HT1080 (cell line): ENCODE measurements at places on chromosomes 5 and 9. TPM values are rescaled to one million over a fixed set of nuclear protein-coding genes. Genes with fewer than 3 reads are reported as not detected.

- peak; percentile 41 for DNase-seq
Measured at GRCh38 chr9:15873573-15874177, 320.8 kb downstream of the CCDC171 start.

GRCh38 chr5:73591698-73592501, 26.4 kb downstream of the UTP15 start:
- peak; percentile 78 for DNase-seq

DNA sequence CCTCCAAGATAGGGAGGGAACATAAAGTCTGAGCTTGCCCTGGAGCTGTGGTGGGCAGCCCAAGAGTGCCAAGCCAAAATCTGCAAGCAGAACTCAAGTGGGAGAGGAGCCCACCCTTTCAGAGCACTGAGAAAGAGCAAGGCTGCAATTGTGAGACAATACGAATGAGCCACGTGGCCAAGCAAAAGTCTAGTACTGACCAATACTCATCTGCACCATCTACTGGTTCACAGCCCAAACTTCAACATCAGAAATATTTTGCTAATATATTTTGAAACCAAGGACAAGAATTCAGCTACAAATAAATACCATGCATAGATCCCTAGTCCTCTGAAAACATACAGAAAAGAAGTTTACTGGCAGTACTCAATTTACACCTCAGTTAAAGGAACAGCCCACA, 696.2 kb upstream of the COX7C start:
- DNase-seq: peak; percentile 8

The GDNF gene
- total RNA-seq: 1.0 and 1.4 TPM in 2 replicates

The SPATA31E1 gene
- not detected in 2 replicates for total RNA-seq
